ENCODE measurements at places on chromosomes 11 and 22.

GRCh38 chr11:3162410-3163240, 2.5 kb downstream of the OSBPL5 start:
- no peak for DNase-seq

GRCh38 chr11:70191495-70192140, 11.5 kb upstream of the FADD start:
- peak; percentile 74 for DNase-seq

- no peak for DNase-seq
These were observed 3.5 kb upstream of the TCF20 start for GRCh38 chr22:42273855-42274451.

- DNase-seq = no peak
These were observed 9.6 kb upstream of the CCDC89 start for GRCh38 chr11:85695546-85695945.

GRCh38 chr11:95451682-95452081, 220.7 kb upstream of the SESN3 start:
- DNase-seq = no peak

DNA sequence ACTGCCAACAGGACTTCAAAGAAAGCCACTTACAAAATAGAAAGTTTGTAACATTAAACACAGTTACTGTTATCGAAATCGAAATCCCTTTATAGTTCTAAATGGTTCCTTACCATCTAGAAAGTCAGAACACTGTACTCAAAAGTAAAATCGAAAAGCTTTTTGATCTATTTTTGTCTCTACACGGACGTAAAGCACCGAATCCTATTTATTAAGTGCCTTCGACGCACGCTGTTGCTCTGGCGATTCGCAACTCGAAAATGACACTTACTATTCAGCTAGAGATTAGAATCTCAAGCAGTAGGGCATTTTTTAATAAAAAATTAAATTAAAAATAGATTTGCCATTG, 78.3 kb downstream of the LARGE1 start:
- DNase-seq = no peak

GRCh38 chr11:92251980-92252379, 27.4 kb downstream of the FAT3 start:
- DNase-seq = no peak

DNA sequence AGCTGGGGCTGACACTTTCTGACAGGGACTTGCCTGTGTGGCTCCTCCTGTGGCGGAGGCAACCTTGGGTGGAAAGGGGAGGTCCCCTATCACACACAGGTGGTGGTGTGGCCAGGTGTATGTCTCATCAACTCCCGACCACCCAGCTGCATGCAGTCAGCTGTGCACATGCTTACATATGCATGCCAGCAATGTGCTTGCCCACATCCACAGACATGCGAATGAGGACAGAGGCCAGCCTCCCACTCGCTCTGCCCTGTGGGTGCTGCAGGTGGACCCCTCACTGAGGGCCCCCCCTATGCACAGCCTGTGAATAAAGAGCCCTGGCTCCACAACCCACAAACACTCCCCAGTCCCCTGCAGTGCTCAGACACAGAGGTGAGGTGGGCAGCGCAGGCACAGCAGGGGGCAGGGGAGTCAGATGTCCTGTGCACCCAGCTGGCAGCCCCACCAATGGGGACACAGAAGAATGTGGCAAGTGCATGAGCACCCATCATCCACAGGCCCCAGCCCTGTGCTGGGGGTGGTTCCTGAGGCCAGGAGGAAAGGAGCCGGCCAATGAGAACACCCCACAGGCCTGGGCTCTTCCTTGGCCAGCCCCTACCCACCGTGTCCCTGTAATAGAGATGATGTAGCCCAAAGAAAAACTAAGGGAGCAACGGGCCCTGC, 9.5 kb downstream of the GNB1L start:
- no peak for DNase-seq

- no peak for DNase-seq
These were observed 66.2 kb downstream of the TNRC6B start for GRCh38 chr22:40243891-40244290.

DNA sequence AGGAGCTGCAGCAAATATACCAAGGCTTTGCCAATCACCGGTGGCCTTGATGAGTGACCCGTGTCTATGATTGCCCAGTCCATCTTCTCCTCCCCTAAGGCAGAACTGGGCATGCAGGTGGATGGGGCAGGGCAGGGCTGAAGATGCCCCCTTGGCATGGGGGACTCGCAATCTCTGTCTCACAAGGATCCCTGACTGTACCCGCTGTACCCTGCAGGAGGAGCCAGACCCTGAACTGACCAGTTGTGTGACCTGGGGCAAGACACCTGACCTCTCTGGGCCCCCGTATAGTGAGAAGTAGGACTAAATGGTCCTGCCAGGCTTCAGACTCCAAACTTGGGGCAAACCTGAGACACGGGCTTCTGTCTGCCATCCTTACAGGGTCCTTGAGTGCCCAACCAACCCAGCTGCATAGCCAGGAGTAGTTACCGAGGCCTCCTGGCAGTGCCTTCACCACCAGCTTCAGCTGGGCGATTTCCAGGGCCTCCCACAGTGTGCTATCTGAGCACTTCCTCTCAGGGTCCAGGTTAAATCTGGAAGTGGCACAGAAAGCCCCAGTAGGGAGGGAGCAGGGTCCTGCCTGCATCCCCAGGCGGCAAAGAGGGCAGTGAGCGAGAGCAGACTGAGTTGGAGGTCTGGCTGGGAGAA, 6.4 kb upstream of the KCNJ11 start:
- no peak for DNase-seq

- no peak for DNase-seq
These were observed 6.3 kb downstream of the ARHGEF17 start for GRCh38 chr11:73314117-73314961.

- DNase-seq = peak; percentile 70
These were observed 25.2 kb downstream of the FLRT1 start for GRCh38 chr11:64060861-64061444.

GRCh38 chr11:2934021-2934550, 4.9 kb upstream of the PHLDA2 start:
- DNase-seq = no peak

DNA sequence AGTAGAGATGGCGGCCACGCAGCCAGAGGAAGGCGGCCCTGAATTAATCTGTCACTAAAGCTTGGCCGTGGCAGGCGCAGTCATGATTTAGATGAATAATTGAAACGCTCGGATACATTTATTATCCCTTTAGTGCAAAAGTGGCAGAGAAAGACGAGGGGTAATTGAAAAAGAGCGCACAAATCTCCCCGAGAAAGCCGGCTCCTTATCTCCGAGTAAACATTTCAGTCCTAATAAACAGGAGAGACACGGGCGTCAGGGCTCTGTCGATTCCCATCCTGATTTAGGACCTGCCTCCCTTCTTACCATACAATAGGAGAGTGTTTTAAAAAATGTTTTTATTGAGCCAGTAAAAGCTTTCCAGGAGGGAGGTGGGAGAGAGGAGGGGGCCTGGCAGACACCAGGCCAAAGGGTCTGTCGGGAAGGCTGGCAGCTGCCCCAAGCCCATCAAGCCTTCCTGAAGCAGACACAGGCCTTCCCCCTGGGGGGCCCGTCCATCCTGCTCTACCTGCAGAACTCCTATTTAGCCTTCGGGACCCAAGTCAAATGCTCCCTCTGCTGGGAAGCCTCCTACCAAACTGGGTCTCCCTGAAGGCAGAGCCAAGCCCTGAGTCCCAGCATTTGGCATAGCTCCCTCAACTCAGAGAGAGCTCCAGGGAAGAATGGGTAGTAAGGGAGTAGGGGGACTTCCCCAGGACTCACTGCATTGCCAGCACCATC, 22.8 kb downstream of the OTUB1 start:
- no peak for DNase-seq

DNA sequence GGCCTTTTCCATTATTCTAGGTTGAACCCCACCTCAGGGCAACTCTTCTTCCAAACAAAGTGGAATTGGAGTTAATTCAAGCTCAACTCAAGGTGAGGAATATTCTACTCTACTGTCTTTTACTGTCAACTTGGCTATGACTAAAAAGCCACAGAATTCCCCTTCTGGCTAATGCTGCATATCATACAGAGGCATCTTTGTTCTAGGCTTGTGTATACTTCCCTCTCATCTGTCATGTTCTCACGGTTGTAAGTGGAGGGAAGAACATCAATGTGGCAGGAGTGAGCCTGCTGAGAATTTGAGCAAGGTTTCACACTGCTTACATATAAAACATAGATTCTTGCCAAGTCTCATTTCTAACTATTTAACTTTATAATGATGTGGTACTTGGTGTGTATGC, 921.4 kb upstream of the CNTN5 start:
- no peak for DNase-seq

DNA sequence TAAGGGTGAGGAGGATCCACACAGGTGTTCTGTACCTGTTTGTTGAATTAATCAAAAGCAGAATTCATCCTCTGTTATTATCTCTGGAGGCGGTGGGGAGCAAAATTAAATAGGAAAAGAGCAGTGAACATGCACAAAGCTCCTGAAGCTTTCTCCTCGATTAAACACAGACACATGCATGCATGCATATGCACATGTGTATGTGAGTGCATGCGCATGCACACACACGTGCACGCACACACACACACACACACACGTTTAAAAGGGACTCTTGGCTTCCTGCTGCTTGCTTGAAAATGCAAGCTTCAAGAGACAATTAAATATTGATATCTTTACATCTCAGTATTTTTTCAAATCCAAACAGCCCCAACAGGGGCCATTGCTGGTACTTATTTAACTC, 462.1 kb downstream of the BUD13 start:
- DNase-seq = no peak

GRCh38 chr11:43580735-43581369, 99.7 kb upstream of the HSD17B12 start:
- no peak for DNase-seq

DNA sequence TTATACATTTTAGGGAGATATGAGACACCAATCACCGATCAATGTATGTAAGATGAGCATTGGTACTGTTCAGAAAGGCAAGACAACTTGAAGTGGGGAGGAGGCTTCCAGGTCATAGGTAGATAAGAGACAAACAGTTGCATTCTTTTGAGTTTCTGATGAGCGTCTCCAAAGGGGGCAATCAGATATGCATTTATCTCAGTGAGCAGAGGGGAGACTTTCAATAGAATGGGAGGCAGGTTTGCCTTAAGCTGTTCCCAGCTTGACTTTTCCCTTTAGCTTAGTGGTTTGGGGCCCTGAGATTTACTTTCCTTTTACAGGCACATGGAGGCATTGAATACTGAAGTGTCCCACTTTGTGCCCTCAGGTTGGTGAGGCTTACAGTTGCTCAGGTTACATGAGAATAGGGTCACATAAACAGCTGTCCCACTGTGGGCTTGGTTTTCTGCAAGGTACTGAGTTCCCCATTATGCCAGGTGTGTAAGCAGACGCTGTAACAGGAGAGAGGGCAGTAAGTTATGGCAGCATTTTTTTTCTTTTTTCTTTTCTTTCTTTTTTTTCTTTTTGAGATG, 129.8 kb upstream of the SERPIND1 start:
- no peak for DNase-seq

DNA sequence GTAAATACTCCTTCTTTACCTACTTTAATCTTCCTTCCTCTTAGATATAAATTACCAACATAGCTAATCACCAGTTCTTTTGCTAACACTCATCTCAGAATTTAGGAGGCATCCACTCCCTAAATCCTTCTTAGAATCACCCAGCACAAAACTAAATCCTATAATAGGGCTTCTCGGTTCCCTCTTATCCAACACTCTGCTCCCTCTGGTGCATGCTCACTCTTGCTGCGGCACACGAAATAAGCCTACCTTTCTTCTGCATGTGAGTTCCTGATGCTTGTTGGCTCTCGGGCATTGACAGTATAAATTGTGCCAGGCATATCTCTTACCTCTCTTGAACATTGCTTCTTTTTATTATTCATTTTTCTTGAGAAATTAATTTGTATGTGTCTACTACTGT, 61.0 kb downstream of the OR5AK2 start:
- no peak for DNase-seq

DNA sequence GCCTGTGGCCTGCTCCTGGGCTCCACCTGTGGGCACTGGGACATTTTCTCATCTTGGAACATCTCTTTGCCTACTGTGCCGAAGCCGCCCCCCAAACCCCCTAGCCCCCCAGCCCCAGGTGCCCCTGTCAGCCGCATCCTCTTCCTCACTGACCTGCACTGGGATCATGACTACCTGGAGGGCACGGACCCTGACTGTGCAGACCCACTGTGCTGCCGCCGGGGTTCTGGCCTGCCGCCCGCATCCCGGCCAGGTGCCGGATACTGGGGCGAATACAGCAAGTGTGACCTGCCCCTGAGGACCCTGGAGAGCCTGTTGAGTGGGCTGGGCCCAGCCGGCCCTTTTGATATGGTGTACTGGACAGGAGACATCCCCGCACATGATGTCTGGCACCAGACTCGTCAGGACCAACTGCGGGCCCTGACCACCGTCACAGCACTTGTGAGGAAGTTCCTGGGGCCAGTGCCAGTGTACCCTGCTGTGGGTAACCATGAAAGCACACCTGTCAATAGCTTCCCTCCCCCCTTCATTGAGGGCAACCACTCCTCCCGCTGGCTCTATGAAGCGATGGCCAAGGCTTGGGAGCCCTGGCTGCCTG, 1.4 kb downstream of the SMPD1 start:
- DNase-seq = no peak

- no peak for DNase-seq
These were observed 9.2 kb upstream of the GAS2 start for GRCh38 chr11:22657101-22657694.

DNA sequence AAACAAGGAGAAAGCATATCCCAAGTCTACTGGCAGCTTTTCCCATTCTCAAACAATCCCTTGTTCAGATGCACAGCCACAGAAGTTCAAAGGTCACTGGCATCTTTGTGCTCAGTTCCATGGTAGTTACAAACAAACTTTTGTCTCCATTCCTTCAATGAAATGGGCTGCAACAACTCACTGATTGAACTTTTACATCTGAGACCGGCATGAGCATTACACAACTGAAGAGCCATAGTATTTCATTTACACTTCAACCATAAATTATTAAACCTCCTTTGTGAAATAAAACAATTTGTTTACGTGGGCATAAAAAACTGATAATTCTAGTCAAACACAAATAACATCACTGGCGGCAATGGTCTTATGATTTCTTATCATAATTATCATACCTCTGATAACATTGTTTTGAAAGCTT, 67.8 kb upstream of the ARHGAP32 start:
- no peak for DNase-seq

DNA sequence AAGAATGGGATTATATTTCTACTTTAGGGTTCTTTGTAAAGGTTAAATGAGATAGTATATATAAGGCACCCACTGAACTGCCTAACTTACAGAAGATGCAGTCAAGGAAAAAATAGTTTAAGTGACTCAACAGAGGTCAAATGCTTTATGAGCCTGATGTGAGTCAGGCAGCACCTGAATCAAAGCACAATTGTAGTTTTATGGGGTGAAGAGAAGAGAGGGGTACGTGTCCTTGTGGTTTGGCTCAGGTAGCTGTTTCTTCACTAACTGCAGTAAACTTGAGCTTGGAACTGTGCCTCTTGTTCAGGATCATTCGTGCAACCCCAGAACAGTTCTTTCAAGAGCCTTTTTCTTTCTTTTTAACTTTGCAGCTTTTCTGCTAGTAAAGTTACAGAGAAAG, 125.2 kb upstream of the SPON1 start:
- no peak for DNase-seq

GRCh38 chr11:130426837-130427341, 1.5 kb downstream of the ADAMTS8 start:
- DNase-seq = no peak

- DNase-seq = no peak
These were observed 98.4 kb upstream of the PITPNB start for GRCh38 chr22:28017558-28017820.

GRCh38 chr11:4086575-4087353, 7.8 kb upstream of the RRM1 start:
- no peak for DNase-seq

GRCh38 chr11:123122341-123122740, 60.4 kb upstream of the HSPA8 start:
- DNase-seq = no peak

- no peak for DNase-seq
These were observed 5.0 kb downstream of the MOGAT2 start for GRCh38 chr11:75722669-75723042.
